ENCODE measurements at places on chromosomes 5 and 9. TPM values are rescaled to one million over a fixed set of nuclear protein-coding genes. Genes with fewer than 3 reads are reported as not detected.

Gene SHOC1
- total RNA-seq: not detected

Gene IRX4
- total RNA-seq: not detected

Gene CDO1
- 207 TPM for total RNA-seq

Gene RLN1
- not detected for total RNA-seq

Gene DDX41
- total RNA-seq: 66.2 TPM

Gene OSMR
- total RNA-seq: 180 TPM

Gene PLAC8L1
- total RNA-seq: not detected

Gene ZNF483
- total RNA-seq: 2.8 TPM

Gene ZNF883
- total RNA-seq: 2.1 TPM

Gene FOXD4L6
- not detected for total RNA-seq

Gene KLF4
- 264 TPM for total RNA-seq

Gene SPINK5
- 3.2 TPM for total RNA-seq

Gene FAM163B
- total RNA-seq: not detected

Gene MLANA
- not detected for total RNA-seq

Gene OLFML2A
- 14.0 TPM for total RNA-seq

Gene GABBR2
- total RNA-seq: not detected

Gene EXOSC2
- 16.9 TPM for total RNA-seq

Gene PCDHB10
- total RNA-seq: 1.5 TPM

Gene LCN6
- 24.1 TPM for total RNA-seq

Gene GRAMD2B
- 19.1 TPM for total RNA-seq

Gene CDC25C
- total RNA-seq: not detected

Gene PDE6A
- not detected for total RNA-seq

Gene AK8
- total RNA-seq: not detected

Gene ANGPTL2
- 86.2 TPM for total RNA-seq

Gene CENPK
- 1.2 TPM for total RNA-seq

Gene ACO1
- 216 TPM for total RNA-seq
